ENCODE measurements at places on chromosomes 5 and 9.

GRCh38 chr5:123943151-123943550 lies 431.2 kb downstream of the CSNK1G3 start:
- no peak for DNase-seq

- no peak for DNase-seq
Measured at GRCh38 chr9:130271473-130271872, 5.9 kb downstream of the HMCN2 start.

- no peak for DNase-seq
Measured at GRCh38 chr9:34187891-34188240, 9.0 kb downstream of the UBAP1 start.

GRCh38 chr5:170144286-170145023 lies 38.8 kb downstream of the FOXI1 start:
- DNase-seq = no peak

- no peak for DNase-seq
Measured at GRCh38 chr5:172692981-172693380, 51.9 kb downstream of the NEURL1B start.

DNA sequence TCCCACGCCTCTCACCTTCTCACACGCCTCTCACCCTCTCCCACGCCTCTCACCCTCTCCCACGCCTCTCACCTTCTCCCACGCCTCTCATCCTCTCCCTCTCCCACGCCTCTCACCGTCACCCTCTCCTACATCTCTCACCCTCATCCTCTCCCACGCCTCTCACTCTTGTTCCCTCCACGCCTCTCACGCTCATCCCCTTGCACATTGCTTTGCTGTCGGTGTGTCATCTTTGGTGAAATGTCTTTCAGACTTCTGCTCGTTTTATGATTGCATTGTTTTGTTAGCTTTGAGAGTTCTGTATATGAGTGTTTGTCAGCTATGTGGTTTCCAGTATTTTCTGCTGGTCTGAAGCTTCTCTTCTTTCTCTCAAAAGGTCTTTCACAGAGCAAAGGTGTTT lies 102.7 kb downstream of the EHMT1 start:
- DNase-seq = no peak

- DNase-seq = peak; percentile 61
Measured at GRCh38 chr9:129458663-129459546, 162.0 kb downstream of the C9orf50 start.

DNA sequence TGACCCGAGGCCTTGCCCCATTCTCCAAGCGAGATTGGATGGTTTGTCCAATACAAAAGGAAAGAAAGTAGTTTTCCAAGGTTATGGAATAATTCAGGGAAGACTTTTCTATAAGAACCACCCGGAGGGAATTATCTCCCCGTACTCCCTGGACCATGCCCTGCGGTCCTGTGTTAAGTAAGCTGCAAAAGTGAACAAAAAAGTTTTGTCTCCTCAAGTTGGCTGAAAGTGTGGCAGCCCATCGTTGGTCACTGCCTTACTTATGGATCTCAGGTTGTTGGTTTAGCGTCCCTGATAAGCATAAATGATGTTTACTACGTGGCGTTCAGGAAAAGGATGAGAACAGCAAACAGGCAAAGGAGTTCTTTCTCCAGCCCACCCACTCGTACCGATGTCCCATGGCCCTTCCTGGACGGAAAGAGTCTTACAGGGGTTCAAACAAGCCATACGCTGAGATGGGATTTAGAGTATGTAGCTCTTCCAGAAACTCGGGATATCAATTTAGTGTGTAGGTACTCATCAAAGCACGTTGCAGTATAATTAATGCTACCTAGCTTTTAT lies 413 bp upstream of the AUH start:
- DNase-seq = no peak

DNA sequence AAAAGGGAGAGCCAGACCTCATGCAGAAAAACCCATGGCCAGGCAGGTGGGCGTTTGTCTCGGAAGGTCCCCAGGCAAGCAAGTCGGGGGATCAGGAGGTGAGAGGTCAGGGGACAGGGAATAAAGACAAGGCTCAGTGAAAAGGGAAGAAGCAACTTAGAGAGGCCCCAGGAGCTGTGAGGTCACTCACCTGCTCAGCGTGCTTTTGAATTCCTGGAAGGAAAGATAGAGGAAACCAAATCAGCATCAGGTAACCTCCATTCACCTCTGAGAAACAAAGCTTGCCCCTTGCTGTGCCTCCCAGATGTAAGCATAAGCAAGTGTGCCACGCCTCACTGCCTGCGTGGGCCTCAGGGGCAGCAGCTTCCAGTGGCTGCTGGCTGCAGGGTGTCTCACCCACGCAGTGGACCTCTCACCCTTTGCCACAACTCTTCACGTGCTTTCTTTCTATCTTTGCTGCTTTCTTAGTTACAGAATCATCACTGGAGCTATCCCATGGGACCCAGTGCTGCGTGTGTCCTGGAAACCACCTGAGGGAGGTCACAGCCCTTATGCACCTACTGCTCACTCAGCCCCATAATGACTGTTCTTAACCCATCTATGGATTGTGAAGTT lies 6.0 kb downstream of the TRIM7 start:
- DNase-seq = no peak

DNA sequence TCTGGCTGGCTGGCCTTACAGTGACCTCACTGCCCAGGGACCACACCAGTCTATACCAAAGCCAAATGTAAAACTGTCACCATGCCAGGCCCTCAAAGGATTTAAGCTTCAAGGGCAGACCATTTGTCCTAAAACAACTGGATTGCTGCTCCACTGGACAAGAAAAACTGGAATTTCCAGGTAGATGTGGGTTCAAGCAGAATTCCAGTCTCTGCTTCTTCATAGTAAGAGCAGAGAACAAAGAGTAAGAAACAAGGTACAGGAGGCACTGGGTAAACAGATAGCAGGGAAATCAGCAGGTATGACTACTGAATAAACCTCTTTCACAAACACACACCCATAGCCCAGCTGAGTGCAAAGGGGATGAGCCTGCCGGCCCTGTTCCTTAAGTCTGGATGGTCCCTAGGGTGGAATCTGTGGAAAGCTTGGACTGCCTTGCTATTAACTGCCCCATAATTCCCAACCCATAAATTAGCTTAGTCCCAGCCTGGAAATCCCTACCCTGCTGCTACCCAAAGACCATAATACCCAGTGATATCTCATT lies 5.5 kb downstream of the B4GALT1 start:
- no peak for DNase-seq

DNA sequence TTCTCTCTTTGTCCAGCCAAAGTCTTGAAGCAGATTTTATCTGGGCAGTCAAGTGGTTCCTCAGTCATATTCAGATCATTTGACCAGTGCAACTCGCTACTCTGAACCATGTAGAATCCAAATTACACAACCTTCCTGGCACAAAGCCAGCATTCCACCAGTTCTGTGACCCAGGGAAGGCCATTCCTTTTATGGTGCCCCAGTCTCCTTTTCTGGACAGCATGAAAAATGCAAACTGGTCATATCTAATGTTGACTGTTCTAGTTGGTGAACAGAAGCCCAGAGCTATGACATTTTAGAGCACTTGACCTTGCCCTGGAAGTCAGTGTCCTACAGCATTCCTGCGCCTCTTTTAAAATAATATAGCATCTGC lies 364.6 kb downstream of the BRINP1 start:
- DNase-seq = peak; percentile 27

- no peak for DNase-seq
Measured at GRCh38 chr5:34738381-34738780, 82.3 kb downstream of the RAI14 start.

GRCh38 chr9:4073371-4073770 lies 226.5 kb downstream of the GLIS3 start:
- DNase-seq = no peak

All from psoas muscle (tissue), 8 donors.